Left renal cortex interstitium (tissue), 4 donors: ENCODE measurements at places on chromosomes 16 and 17.

- no peak for DNase-seq
Measured at GRCh38 chr17:36877771-36878170, 59.5 kb upstream of the LHX1 start.

DNA sequence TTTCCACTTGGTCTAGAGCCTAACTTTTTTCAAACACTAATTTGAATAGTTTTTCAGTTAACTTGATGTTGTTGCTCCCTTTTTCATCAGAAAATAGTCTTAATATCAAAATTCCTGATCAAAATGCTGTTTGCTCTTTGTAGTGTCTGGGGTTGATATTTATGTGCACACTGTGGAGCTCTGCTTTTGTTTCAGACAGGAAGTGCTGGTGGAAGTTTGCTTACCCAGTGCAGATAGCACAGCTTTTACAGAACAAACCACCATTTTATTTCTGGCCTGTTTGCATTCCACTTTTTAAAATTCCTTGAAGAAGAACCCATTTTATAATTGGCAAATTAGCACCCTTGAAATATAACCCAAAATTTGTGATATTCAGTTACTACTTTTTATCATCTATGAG lies 125.4 kb downstream of the MRTFB start:
- no peak for DNase-seq

DNA sequence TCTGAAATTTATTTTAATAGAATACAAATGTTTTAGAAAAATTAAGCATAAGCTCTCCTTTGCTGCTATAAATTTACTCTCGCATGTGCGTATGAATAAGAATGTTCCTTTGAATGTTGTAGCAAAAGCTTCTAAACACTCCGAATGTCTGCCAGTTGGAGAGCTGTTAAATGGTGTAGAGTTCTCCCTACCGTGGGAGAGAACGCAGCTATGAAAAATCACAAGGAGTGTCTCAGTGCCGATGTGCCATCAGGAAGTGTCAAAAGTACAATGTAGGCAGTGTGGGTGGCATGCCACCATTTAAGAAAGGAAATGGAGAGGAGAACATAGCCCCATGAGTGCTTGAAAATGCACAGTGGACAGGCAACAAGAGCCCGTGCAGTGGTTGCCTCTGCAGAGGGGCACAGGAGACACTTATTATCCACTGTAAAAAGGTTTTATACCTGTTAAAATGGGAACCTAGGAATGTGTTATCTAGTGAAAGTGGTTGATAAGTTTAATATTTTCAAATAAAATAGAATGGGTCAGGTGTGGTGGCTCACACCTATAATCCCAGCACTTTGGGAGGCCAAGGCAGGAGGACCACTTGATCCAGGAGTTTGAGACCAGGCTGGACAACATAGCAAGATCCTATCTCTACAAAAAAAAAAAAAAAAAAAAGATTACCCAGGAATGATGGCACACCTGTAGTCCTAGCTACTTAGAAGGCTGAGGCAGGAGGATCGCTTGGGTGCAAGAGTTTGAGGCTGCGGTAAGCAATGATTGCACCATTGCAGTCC lies 144.0 kb downstream of the SOCS1 start:
- no peak for DNase-seq

DNA sequence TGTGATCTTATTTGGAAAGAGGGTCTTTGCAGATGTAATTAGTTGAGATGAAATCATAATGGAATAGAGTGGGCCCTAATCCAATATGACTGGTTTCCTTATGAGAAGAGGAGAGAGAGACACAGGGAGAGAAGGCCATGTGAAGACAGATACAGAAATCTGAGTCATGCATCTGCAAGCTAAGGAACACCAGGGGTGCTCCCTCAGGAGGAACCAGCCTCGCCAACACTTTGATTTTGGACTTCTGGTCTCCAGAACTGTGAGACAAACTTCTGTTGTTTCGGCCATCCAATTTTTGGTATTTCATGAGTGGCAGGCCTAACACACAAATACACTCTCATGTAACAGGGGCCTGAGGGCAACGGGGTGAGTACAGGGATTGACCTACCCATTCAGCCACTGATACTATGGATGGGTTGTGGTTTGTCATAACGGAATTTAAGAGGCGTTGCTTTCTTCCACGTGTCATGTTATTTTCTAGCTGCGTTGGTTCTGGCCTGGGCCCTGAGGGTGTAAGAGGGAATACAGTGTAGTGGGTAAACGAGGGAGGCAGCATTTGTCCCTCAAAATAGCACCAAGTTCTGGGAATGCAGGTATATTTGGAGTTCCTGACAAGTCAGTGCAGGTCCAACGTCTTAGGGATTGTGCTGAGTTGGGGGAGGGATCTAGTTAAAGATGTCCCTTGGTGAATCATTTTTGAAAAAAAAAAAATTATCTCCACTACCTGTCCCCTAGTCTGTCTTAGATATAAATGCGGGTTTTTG lies 17.7 kb downstream of the PLCG2 start:
- DNase-seq = no peak

DNA sequence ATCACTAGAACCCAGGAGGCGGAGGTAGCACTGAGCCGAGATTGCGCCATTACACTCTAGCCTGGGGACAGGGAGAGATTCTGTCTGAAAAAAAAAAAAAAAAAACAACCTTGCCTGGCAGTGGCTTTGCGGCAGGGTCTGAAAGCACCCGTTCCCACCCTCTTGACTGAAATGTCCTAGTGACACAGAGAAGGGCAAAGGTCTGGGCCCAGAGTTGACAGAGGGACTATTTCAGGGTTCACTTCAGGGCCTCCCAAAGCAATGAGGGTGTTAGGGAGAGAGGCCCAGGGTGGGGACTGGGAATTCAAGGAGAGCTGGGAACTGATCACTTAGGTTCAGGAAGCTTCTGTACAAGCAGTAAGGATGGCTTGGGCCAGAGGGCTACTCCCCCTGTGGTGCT lies 13.8 kb upstream of the CDRT15L2 start:
- no peak for DNase-seq
